ENCODE measurements at places on chromosomes 13 and 19.

DNA sequence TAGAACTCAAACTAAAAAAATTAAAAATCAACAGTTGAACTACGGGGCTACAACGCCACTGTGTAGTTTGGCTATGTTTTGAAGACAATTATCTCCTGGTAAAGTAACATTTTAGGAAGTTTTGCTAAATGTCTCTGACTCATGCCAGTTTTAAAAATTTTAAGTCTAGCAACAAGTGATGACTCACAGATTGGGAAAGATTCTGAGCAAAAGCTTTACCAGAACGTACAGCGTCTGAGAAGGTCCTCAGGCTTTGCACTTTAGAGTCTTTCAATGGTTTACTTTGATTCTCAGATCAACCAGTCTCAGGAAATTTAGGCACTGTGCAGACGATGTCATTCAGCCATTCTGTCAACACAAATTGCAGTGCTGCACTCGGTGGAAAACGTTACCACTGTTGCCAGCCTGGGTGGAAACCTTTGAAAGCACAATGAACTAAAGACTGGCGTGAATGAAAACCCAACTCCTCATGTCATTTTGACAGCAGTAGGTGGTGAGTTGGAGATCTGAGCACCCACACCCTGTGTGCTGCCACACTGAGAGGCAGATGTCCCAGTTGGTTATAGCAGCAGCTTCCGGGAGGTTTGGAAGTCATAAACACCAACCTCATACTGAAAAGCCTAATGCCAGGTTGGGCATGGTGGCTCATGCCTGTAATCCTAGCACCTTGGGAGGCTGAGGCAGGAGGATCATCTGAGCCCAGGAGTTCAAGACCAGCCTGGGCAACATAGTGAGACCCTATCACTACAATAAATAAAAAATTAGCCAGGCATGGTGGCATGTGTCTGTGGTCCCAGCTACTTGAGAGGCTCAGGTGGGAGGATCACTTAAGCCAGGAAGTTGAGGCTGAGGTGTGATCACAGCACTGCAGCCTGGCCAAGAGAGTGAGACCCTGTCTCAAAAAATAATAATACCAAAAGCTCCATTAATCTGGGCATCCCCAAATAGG is 6.3 kb upstream of the WTIP start:
- DNase-seq: no peak

DNA sequence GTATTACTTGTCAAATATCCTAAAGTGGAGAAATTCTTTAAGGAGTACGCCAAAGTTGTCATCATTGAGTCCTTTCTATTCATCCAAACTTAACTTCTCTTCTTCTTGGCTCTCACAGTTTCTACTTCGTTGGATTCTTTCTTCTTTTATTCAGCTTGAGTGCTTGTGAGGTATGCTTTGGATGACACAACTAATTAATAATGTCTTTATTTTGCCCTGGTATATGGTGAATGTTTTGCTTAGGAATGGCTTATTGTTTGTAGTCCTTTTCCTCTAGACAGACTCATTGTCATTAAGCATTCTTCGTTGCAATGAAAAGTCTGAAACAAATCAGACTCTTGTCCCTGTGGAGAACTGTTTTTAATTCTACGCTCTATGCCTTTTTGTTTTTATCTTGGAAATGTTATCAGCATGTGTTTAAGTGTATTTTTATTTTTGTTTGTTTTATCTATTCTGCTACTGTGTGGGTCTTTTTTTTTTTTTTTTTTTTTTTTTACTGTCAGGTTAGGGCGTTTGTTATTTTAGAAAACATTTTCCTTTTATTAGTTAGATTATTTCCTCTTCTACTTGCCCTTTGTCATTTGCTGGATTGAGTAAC is 471.5 kb downstream of the GPC6 start:
- DNase-seq: no peak

DNA sequence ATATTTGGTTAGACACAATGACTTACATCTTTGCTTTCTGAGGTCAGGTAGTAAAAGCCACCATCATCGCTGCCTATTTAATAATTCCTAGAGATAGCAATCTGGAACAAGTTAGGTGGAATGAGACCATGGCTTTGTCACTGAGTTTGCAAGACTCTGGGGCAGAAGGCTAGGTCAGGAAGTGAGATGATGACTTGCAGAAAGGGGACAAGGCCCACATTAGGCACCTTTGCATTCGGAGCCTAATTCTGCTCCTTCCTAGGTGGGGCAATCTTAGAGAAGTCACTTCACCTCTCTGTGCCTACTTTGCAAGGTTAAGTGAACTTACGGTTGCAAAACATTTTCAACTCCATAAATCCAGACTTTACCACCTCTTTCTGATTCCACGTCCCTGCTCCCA is 10.3 kb downstream of the EDDM13 start:
- no peak for DNase-seq

DNA sequence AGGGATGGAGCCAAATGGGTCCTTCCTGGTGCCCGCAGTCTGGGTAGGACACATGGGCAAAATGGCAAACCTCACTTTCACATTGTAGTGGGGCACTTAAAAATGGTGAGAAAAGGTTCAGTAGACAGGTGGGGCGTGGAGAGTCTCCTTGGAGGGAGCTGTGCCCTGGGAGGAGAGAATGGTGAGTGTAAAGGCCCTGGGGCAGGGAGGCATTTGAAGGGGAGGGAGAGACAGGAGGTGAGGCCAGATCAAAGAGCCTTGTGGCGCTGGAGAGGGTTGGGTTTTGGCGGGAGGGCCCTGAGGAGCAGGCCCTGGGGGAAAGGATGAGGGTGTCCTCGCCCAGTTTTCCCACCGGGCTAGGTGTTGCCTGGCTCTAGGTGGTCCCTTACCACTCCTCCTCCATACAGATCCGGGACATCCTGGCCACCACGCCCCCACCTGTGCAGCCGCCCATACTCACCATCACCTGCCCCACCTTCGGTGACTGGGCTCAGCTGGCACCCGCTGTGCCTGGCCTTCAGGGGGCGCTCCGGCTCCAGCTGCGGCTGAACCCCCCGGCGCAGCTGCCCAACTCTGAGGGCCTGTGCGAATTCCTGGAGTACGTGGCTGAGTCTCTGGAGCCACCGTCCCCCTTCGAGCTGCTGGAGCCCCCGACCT is 6.3 kb downstream of the MAP1S start:
- DNase-seq: no peak

DNA sequence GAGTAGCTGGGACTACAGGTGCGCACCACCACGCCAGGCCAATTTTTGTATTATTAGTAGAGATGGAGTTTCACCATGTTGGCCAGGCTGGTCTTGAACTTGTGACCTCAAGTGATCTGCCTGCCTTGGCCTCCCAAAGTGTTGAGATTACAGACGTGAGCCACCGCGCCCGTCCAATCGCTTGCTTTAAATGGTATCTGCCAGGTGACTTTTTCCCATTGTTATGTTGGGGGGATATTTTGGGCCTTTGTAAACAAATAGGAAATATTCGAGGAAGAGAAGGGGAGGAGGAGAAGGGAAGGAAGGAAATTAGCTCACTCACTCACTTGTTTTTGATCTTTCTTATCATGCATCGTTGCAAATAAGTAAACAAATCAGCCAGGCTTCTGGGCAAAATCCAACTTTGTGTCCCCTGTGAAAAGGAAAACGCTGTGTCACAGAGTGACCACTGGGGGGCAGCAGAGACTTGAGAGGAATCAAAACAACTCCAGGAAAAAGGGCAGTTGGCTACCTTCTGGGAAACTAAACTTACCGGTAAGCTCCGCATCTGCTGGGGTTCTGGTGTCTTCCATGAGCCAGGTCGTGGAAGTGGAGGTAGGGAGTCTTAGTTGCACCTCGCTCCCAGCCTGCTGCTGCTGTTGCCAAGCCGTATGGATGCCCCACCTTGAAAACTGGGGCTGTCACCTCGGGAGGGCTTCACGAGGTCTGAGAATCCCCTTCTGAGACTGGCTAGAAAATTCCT is 9.3 kb upstream of the RANBP3 start:
- DNase-seq: peak; percentile 68

DNA sequence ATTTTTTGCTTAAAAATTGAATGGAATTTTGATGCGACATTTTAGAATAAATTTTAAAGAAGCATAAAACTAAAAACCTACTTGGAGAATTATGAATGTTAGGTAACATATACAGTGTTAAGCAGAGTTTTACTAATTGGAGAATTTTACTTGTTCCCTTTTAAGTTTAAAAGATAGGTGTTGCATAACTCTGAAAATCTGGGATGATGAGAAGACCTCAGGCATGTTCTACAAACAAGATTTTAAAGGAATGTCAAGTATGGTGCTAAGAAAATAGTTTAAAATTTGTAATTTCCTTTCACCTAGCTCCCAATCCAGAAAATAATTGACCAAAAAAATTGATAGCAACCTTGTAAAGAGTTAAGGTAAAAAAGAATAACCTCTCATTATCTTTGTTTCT is 135.8 kb downstream of the RFC3 start:
- DNase-seq: no peak

- DNase-seq: no peak
Observed at GRCh38 chr13:36089130-36089647, 42.0 kb downstream of the DCLK1 start.

GRCh38 chr13:113349491-113349890 is 14.4 kb downstream of the GRTP1 start:
- no peak for DNase-seq

GRCh38 chr13:47135800-47136503 is 239.1 kb upstream of the HTR2A start:
- DNase-seq: no peak

All from forelimb muscle (tissue), 1 donor.